ENCODE measurements at places on chromosomes 12 and 14.

DNA sequence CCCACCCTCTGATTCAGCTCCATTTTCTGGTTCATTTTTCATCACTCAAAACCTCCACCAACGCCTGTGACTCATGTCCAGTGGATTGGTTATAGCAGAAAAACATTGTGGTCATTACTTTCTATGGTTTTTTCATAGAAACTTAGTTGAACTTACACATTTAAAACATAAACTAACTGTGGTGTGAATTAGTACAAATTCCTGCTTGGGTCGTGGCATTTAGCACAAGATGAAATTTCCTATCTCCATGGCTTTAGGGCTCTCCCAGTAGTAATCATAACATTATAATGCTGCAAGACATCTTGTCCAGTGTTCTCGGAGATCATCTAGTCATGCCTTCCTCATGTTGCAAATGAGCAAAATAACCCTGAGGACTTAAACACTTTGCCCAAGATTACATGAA lies 7.1 kb downstream of the RNASE7 start:
- no peak for DNase-seq

DNA sequence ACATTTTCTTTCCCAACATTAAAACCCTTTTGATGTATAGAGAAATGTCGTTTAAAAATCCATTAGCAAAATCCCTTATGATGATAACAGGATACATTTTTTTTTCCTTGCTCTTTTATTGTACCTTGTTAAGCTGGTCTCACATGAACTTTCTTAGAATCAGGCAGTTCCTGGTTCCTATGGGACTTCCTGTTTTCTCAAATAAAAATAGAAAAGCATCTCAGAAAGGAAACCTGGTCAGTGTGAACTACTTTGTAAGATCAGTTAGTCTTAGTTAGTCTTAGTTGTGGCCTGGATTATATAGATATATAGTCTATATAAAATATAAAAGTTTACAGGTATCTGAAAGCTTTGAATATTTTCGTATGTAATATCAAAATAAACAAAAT lies 40.3 kb downstream of the LEMD3 start:
- DNase-seq: no peak

- DNase-seq: peak; percentile 37
These were observed 18.7 kb downstream of the ZBTB39 start for GRCh38 chr12:56987551-56988053.

DNA sequence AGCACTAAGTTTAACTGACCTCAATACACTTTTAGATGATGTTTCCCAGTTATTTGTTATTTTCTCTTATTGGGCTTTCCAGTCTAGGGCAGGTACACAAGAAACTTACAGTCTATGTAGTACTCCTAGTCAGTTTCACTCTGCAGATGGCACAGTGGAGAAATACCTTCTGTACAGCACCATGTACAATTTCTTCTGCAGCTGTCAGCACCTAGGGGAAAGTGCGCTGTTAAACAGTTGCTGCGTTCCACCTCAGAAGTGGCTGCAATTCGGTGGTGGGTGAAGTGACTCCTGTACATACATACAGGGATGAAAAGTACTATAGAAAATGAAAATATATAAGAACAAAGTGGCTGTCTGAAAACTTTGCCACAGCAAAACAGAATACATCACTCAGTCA lies 48.3 kb downstream of the NOVA1 start:
- no peak for DNase-seq

GRCh38 chr12:133120385-133121191 lies 9.5 kb downstream of the ZNF891 start:
- no peak for DNase-seq

DNA sequence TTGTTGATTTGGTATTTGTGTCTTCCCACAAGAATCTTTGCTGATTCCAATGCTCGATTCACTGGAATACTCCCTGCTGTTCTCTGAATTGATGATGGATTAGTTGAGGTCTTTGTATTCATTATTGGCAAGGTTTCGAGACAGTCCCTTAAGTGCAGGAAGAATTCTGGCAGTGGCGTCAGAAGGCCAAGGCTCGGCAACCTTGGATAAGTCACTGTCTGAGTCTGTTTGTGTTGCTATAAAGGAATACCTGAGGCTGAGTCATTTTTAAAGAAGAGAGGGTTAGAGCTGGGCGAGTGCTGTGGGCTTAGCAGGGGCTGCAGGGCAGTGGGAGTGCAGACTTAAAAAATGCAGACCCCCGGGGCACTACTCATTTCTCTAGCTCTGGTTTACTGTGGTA lies 56.9 kb downstream of the CHST11 start:
- DNase-seq: no peak

DNA sequence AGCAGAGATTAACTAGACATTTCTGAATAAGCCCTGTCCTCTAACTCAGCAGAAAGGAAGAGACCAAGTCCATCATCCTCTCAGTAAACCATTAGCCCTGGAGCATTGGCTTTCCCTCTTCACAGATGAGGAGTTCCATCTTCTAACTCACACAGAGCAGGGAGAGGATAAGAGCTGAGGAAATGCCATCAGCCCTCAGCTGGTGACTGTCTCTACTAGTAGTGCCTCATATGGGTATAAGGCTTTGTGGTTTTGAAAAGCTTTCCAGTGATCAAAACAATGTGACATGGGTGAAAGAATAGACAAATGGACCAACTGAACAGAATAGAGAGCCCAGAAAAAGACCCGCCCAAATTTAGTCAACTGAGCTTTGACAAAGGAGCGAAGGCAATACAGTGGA lies 197.2 kb upstream of the NUDT4 start:
- DNase-seq: no peak

GRCh38 chr12:47391566-47391965 lies 311.8 kb upstream of the AMIGO2 start:
- no peak for DNase-seq

DNA sequence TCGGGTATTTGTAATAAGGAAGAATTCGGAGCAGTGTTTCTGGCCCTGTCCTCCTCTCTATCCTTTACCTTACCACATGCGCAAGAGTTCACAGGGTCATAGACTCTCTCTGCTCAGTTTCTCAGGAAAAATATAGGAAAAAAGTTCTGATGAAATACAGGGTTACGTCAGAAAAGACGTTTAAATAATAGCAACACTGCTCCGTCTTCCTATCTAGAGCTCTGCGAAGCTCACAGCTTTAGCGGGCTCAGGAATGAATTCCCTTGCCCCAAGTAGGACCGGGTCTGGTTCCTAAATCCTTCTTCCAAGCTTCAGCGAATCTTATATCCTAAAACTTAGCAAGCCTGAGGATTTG lies 365 bp downstream of the CCDC59 start:
- DNase-seq: no peak

DNA sequence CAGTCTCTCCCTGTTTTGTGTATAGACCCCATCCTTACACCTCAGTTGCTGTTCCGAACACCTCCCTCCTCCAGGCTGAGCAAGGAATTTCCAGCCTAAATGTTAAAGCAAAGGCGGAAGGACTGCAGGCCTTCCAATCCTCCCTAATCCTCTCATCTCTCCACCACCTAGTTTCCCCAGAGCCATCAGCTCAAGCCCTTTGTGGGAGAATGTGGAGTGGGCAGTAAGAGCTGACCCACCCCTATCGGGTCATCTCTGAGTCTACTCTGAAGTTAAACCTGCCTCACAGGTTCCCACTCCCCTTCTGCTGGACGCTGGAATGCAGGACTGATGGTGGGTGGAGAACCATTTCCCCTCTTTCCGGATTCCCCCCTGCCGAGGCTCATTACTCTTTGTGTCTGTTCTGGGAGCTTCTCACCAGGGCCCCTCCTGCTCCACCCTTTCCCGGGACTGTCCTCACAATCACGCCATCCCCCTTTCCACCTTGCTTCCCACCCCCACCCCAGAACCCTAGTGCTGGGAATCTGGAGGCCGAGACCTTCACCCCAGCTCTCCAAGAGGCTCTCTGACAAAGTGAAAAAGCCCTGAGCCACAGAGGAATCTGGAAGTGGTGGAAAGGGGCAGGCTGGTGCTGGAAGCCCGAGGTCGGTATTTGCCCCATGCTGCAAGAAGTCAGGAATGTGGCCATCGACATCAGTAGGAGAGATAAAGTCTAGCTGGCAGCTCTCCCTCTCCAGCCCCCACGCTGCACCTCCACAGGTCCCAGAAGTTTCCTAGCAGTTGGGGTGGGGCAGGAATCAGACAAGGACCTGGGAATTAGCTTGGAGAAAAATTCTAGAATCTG lies 3.3 kb upstream of the KRT18 start:
- DNase-seq: no peak

DNA sequence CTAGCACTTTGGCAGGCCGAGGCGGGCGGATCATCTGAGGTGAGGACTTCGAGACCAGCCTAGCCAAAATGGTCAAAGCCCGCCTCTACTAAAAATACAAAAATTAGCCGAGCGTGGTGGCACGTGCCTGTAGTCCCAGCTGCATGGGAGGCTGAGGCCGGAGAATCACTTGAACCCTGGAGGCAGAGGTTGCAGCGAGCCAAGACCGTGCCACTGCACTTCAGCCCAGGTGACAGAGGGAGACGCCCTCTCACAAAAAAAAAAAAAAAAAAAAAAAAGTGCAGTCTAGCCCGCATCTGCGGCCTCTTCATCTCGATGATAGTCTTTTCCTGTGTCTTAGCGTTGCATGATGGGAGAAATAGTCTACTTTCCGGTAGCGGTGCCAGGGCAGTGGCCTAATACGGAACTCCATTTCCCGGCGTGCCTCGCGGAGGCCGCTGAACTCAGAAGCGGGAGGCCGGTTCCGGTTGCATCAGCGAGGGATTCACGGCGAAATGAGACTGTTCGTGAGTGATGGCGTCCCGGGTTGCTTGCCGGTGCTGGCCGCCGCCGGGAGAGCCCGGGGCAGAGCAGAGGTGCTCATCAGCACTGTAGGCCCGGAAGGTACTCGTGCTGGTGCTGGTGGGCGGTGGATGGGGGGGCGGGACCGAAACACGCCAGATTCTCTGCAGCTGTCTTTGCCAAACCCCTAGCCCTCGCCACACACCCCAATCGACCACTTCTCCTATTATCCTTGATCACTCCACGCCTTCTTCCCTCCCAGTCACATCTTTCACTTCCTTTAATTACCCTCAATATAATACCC lies at the start of gene MARS1:
MARS1 (plus strand) TSS at position 472 of the 805 bp plus-strand sequence; CDS start at position 495, 23 bp downstream.
- DNase-seq: peak; percentile 87

- no peak for DNase-seq
These were observed 903 bp downstream of the BRF1 start for GRCh38 chr14:105299654-105300541.

DNA sequence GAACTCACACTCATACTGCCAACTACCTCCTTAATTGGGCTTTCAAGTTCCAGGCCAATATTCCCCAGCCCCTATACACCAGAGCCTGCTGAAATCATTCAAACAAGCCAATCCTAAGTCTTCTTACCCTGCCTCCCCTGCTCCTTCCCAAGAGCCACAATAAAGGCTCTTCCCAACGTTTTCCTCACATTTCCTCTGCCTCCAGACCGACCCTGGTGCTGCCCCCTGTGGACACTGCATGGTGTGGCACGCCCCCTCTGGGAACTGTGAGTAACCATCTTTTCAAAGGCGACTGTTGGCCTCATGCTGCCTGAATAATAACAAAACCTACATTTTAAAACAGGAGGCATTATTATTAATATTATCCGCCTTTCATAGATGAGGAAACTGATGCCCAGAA lies 111.6 kb upstream of the NOS1 start:
- no peak for DNase-seq

DNA sequence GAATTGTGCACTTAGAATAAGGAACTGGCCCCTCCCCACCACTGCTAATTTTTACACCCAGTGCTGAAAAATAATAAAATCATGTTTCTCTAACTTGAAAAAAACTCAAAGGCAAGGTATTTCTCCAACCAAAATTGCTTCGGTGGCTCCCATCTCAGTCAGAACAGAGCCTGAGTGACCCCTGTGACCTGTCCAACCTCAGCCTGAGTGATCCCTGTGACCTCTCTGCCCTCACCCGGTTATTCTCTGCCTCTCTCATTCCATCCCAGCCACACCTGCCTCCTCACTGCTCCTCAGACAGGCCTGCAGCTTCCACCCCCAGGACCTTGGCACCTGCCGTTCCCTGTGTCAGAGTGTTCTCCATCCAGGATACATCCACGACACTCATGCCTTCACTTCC lies 5.1 kb downstream of the SLC6A12 start:
- no peak for DNase-seq

GRCh38 chr14:34231626-34232025 lies 230.4 kb downstream of the SPTSSA start:
- DNase-seq: no peak

DNA sequence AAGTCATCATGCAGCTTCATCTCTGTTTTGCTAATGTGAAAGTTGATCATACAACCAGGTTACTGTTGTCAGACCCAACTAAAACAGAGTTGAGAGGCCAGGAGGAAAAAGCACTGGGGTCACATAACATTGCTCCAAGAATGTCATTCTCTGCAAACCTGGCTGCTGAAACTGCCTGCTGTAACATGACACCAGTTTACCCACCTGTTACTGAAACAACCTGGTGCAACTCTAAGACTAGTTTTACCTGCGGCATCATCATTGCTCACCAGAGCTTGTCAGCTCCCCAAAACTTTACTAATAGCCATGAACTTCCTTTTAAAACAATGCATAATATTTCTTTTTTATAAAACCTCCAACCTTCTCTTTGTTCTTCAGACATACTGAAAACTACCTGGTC lies 30.7 kb upstream of the DEGS2 start:
- DNase-seq: no peak

GRCh38 chr12:84912198-84913128 lies at the start of gene SLC6A15:
Gene SLC6A15, minus strand, starts transcription at chr12:84912799. Its CDS starts 20,679 bp downstream, at chr12:84892120.
- peak; percentile 81 for DNase-seq

- no peak for DNase-seq
These were observed 22.8 kb upstream of the TMTC2 start for GRCh38 chr12:82663893-82664292.

GRCh38 chr14:77790566-77791224 lies 9.2 kb upstream of the ADCK1 start:
- DNase-seq: no peak

- no peak for DNase-seq
These were observed 172.9 kb upstream of the LRIG3 start for GRCh38 chr12:59093073-59093772.

- no peak for DNase-seq
These were observed 25.1 kb downstream of the ACVR1B start for GRCh38 chr12:51976376-51977160.

GRCh38 chr14:73640796-73641365 lies 3.9 kb upstream of the DNAL1 start:
- no peak for DNase-seq

- DNase-seq: no peak
These were observed 28.2 kb downstream of the LTBP2 start for GRCh38 chr14:74583689-74584434.

GRCh38 chr12:122893208-122894153 lies 2.4 kb downstream of the VPS37B start:
- DNase-seq: no peak

- DNase-seq: no peak
These were observed 344.5 kb upstream of the NAV3 start for GRCh38 chr12:77485961-77486854.

- DNase-seq: no peak
These were observed 10.4 kb downstream of the G2E3 start for GRCh38 chr14:30569216-30569902.

DNA sequence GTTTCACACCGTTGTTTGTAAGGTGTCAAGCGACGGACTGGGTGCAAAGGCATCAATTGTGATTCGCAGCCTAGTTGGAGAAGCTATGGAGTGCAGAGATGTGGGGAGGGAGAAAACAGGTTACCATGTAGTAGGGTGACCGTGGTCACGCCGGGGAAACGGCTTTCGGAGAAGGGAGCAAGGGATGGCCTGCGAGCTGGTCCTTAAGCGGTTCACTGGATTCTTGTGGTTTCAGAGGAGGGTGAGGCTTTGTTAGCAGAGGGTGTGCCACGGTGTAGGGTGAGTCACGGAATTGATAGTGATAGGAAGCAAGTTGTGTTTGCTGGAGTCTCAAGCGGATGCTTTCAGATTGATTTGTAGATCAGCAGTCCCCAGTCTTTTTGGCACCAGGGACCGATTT lies 2.3 kb downstream of the PIWIL1 start:
- DNase-seq: no peak
